ENCODE measurements at places on chromosomes 3 and 15.

DNA sequence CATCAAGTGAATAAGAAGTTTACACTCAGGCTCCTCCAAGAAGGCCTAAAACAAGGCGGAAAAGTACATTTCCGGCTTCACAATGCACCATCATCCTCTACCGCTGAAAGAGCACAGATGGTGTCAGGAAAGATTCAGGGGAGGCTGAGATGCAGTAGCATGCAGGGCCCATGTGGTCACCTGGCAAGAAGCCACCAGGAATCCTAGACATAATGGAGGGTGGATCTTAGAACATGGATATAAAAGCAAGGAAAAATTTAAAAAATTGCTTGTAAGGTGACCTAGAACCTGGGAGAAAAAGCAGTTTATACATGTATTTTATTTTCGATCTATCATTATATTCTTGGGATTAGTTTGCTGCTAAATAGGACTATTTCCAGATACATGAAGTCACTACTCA is 21.9 kb upstream of the OTOL1 start:
- DNase-seq: no peak

DNA sequence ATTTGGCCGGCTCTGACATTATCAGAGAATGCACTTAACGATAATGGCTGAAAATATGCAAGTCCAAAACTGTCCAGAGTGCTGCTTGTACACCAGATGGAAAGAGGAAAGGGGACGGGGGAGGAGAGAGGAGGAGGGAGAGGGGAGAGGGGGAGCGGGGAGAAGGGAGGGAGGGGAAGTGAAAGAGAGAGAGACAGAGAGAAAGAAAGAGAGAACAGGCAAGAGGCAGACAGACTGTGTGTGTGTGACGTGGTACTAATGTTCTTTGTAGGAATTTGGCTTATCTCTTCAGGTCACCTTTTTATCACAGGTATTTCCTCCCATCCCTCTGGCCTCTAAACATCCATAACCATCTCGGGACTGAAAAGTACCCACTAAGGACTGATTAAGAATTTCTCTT is 75.1 kb upstream of the LMOD3 start:
- DNase-seq: no peak

DNA sequence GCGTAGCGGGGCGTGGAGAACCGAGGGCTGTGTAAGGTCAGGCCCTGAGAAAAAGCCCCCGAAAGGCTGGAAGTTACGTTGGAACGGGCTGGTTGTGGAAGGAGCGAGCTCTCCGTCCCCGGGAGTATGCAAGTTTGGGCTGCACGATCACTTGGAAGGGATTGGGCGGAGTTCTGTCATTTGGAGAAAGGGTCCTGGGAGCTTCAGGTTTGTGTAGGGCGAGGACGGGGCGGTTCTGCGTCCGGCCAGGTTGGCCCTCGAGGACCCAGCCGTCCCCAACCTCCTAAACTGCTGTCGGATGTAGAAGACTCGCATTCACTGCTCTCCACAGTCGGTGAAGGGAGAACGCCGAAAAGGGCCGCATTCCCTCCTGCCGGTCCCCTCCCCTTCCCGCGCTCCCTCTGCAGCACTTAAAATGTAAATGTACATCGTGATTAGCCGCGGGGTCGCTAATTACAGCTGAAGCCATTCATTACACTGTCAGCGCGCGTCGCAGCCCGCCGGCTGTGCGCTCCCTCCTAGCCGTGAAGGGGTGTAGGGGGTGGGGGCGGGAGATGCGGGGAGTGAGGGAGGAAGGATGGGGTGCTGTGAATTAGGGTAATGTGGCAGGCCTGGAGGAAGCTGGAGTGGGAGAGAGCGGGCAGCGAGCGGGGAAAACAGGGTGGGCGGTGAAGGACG is 2.5 kb upstream of the RPP25 start:
- DNase-seq: no peak

DNA sequence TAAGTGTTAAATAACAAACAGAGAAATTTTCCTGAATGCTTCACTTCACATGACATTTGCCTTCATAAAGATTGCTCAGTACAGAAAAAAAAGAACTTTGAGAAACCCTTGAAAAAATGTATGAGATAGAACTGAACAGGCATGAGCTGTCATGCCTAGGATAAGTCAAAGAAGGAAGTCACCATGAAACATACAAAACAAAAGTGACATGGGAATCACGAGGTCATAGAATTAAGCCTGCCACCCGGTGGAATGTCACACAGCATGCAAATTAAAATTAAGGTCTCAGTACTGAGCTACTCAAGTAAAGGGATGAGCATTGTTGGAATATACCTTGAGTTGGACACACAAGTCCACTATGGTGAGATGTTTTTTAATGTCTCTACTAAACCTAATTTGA is 652.5 kb upstream of the NECTIN3 start:
- no peak for DNase-seq

DNA sequence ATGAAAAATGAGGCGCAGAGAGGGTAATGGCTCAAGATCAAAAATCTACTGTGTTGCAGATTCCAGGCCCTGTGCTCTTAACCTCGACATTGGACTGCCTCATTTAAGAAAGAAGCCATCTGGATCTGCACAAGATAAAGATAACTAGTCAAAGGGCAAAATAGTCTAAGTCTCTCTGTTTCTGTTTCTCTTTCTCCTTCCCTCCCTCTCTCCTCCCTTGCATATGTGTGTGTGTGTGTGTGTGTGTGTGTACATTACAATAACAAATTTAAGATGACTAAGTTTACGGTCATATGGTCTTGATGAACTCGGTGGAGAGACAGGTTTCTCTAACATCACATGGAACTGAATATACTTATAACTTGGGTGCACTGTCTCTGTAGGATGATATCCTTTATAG is 69.2 kb downstream of the MEIS2 start:
- DNase-seq: no peak

DNA sequence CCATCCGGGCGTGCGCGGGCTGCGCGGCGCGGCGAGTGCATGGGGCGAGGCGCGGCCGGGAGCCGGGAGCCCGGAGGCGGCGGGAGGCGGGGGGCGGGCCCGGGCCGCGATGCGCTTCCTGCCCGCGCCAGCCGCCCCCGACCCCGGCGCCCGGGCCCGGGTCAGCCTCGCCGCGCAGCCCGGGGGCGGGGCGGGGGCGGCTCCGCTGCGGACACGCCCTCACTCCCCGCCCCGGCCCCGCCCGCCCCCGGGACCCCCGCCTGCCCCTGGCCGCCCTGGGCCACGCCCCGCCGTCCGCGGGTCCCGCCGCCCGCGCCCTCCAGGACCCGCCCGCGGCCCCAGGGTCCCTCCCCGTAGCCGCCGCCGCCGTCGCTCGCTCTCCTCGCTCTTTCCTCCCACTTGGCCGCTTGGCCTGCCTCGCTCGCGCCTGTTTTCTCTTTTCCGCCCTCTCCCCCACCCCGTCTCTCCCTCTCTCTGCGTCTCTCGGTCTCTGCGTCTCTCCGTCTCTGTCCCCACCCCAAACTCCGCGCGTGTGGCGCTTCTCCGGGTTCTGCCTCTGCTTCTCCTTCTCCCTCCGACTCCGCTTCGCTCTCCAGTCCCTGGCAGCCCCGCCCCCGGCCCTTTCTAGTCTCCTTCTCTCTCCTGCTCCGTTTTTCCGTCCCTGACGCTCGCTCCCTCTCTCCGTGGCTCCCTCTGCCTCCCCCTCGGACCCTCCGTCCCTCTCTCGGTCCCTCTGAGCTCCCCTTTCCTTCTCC is at the start of gene PLXND1:
Gene PLXND1, minus strand, starts transcription at position 41 of the 755 bp plus-strand sequence. Its CDS starts 37 bp downstream, at position 4.
- DNase-seq: peak; percentile 77

DNA sequence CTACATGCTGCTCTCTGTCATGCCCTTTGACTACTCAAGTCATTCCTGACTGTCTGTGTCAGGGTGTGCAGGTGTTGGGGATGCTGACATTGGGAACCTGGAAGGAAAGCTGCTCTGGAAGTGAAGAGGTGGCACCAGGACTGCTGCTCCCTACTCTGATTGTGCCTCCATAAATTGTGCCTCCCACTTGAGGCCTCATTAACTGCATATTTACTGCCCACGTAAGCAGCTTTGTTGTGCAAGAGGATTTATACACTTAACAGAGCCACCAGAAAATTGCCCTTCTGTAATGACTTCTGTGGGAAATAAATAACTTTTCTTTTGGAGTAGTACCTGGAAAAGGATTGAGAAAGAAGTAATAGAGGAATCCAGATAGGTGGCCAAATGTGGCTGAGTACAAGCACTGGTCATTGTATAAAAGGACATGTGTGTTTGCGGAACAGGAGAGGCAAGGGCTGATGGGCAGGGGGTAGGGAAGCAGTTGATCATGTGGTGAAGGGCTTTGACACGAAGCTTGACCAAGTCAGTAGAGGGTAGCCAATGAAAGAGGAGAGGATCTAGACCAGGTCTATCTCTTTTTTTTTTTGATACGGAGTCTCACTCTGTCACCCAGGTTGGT is 24.8 kb downstream of the IL20RB start:
- DNase-seq: no peak

- no peak for DNase-seq
Observed at GRCh38 chr3:64360280-64360679, 135.0 kb upstream of the PRICKLE2 start.

DNA sequence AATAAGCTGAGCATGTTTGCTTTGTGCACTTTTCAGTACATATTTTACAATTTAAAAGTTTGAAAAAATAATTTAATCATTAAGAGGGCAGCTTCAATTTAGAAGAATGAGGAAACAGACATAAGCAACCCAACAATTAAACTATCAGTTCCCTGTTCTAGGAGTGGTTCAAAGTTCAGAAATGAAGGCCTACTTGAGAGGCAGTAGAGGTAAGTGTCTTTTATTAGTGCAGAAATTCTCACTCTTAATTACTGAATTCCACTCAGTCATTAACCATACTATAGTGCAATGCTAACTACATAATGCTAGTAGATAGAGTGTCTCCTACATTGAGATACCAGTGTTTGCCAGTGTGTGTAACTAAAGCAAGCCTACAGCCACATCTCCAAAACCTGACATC is 73.1 kb downstream of the TNIK start:
- no peak for DNase-seq

GRCh38 chr3:45347315-45348000 is 40.9 kb upstream of the LARS2 start:
- no peak for DNase-seq

GRCh38 chr3:142353571-142353970 is 94.3 kb downstream of the XRN1 start:
- DNase-seq: no peak

DNA sequence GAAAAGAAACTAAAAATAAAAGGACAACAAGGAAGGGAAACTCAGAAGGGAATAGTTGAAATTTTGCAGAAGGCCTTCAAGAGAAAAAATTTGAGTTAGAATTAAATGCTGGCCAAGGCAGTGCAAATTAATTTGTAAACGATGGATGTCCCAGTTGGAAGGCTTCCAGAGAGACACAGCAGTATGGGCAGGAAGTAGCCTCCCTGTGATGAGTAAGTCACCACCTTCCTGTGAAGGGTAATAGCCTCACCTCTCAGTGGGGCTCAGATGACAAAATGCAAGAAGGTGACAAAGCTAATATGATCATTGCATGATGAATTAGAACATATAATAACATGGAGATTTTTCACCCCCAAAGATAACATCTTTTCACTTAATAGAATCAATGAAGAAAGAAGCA is 27.3 kb upstream of the TMCO5A start:
- no peak for DNase-seq

DNA sequence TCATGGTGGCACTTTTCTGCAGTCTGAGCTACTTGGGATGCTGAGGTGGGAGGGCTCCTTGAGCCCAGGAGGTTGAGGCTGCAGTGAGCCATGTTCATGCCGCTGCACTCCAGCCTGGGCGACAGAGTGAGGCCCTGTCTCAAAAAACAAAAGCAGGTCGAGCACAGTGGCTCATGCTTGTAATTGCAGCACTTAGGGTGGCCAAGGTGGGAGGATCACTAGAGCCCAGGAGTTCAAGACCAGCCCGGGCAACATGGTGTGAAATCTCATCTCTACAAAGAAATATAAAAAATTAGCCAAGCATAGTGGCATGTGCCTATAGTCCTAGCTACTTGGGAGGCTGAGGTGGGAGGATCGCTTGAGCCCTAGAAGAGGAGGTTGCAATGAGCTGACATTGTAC is 10.0 kb downstream of the UBAP1L start:
- no peak for DNase-seq

GRCh38 chr3:161737171-161737570 is 240.6 kb downstream of the OTOL1 start:
- DNase-seq: no peak

GRCh38 chr15:77860071-77860691 is 217.3 kb downstream of the TBC1D2B start:
- DNase-seq: no peak

DNA sequence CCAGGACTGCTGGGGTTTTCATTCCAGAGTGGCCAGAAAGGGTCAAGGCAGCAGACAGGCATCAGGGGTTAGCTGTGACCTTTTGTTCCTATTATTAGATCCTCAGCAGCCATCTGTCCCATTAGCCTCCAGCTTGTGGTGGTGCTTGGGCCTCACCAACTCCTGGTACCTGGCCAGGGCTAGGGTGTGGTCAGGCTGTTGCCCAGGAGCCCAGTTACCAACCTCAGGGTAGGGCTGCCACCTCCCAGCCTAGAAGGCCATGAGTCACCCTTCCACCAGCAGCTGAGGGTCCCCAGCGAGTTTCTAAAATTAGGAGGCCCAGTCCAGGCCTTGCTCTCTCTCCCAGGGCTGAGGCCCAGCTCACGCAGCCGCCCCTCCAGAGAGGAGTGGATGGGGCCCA is 12.2 kb downstream of the TMEM43 start:
- DNase-seq: no peak

GRCh38 chr15:73996267-73996666 is 1.8 kb downstream of the PML start:
- no peak for DNase-seq

- no peak for DNase-seq
Observed at GRCh38 chr3:37303416-37303815, 129.0 kb upstream of the LRRFIP2 start.

DNA sequence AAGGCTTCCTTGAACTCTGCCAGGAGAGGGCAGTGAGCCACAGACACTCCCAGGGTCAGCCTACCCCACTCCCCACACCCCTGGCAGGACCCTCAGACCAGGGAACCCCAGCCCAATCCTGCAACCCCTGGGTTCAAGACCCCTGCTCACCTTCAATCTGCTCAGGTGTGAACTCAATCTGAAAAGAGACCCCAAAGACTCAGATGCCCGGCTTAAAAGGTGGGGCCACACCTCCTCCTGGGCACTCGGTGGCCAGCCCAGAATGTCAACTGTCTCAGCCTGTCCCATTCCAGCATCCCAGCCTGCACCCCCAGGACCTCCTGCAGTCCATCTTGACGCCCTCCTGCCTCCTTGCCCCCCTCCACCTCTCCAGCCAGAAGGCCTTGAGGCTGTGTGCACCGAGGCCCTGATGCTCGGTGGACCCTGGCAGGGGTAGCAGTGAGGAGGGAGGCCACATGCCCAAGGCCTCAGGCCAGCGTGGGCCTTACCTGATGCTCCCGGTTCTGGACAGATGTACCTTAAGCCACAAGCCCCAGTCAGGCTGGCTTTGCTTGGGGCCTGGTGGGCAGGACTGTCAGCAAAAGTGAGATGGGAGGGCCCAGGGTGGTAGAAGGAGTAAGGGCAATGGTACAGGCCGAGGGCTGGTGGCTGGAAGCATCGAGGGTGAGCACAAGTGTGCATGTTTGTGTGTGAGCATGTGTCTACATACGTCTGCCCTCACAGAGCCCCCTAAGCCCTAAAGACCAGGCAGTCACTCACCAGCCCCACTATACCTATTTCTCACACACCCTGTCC is 2.2 kb downstream of the MYL3 start:
- no peak for DNase-seq
